ENCODE measurements at places on chromosomes 12 and 14. TPM values are rescaled to one million over a fixed set of nuclear protein-coding genes. Genes with fewer than 3 reads are reported as not detected.

The LRRC10 gene
- not detected for total RNA-seq

The ANG gene
- 19.0 TPM for total RNA-seq

The RNF212B gene
- not detected for total RNA-seq

The RDH16 gene
- not detected for total RNA-seq

The STXBP6 gene
- 29.5 TPM for total RNA-seq
